ENCODE measurements at places on chromosomes 7 and 10.

- DNase-seq, result peak; percentile 0
Measured at GRCh38 chr7:47480576-47481538, 101.1 kb downstream of the TNS3 start.

DNA sequence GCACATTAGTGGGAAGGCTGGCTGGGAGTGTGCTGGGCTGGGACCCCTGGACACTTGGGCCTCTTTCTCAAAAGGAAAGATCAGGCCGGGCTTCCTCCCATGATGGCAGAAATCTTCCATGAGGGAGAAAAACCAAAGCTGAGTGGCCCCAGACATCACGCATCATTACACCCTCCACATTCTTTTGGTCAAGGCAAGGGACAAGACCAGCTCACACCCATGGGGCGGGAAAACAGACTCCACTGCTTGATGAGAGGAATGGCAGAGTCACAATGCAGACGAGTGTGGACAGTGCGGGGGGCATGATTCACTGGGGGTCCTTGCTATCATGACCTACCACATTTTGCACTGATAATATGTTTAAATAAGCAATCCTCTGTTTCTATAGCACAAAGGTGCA, 73.3 kb downstream of the CREB3L2 start:
- no peak for DNase-seq

DNA sequence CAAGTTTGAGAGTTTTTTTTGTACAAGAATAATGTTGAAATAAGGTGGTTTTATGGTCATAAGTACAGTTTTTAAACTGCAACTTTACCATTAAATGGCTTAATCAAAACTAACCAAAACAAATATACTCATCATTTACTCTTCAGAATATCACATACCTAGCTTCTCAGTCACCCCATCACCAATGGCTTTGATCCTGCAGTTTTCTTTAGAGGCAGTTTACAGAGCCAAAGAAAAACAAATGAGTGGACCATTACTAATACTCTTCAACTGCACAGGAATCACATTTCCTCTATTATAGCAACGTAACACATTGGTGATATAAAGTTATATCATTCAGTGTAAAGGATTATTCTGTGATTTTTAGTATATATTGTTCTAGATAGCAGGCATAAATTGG, 576.1 kb upstream of the LRRTM3 start:
- no peak for DNase-seq

DNA sequence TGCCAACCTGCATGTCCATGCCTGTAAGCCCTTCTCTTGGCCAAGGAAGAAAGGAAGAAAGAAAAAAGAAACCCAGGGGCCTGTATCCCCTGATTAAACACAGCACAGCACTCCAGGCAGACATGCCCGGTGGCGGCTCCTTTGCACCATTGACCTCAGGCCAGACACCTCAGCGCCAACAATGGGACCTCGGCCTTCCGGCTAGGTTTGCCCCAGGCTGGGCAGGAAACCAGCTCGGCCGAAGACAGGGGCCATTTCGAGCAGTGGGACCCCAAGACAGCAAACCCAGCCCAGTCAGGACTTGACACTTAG, 2.8 kb downstream of the HOXA10 start:
- DNase-seq, result no peak

DNA sequence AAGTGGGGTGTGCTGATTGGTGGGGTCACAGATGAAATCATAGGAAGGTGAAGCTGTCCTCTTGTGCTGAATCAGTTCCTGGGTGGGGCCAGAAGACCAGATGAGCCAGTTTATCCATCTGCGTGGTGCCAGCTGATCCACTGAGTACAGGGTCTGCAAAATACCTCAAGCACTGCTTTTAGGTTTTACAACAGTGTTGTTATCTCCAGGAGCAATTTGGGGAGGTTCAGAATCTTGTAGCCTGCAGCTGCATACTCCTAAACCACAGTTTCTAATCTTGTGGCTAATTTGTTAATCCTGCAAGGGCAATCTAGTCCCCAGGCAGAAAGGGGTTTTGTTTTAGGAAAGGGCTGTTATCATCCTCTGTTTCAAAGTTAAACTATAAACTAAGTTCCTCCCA, 17.0 kb upstream of the IFRD1 start:
- peak; percentile 72 for DNase-seq

- DNase-seq, result no peak
Measured at GRCh38 chr7:151126491-151127137, 40.3 kb downstream of the AGAP3 start.

- no peak for DNase-seq
Measured at GRCh38 chr10:119675483-119676170, 24.4 kb downstream of the BAG3 start.

GRCh38 chr7:80520199-80520598, 8.3 kb upstream of the GNAT3 start:
- no peak for DNase-seq

DNA sequence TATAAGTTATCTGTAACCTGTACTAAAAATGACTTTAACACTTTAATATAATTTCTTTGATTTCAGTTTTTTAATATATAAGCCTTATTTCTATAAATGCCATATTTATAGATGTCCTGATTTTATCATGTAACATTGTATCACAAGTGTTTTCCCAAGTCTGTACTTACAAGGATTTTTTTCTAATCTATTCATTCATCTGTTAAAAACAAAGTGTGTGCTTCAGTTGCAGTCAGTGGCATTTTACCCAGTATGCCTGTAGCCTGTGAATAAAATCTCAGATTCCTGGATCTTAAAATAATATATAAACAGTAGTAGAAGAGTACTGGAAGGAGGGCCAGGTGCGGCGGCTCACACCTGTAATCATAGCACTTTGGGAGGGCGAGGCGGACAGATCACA, 17.4 kb downstream of the PRKRIP1 start:
- no peak for DNase-seq

- DNase-seq, result no peak
Measured at GRCh38 chr7:140738280-140738679, 41.8 kb downstream of the NDUFB2 start.

- DNase-seq, result no peak
Measured at GRCh38 chr7:83984076-83984475, 210.5 kb downstream of the SEMA3A start.

GRCh38 chr7:2017481-2017891, 215.3 kb downstream of the MAD1L1 start:
- DNase-seq, result no peak

GRCh38 chr7:50497968-50498367, 47.8 kb upstream of the FIGNL1 start:
- DNase-seq, result no peak

GRCh38 chr10:96984541-96985131, 152.5 kb downstream of the LCOR start:
- DNase-seq, result no peak

DNA sequence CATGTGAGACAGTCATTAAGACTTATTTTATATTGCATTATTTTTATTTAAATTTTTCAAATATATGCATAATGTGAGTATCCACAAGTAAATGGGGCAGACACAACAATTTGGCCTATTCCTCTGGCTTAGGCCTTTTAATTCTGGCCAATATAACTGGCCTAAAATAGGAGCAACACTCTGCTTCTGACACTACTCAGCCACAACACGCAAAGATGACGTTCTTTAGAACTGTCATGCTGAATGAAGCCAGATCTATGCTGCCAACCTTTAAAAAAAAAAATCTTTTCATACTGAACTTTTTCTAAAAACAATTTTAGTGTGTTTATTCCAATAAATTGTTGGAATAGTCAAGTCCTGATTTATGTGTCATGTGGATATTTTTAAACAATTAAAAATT, 355.0 kb upstream of the BMPER start:
- no peak for DNase-seq

GRCh38 chr10:8137726-8138125, 83.2 kb downstream of the GATA3 start:
- peak; percentile 61 for DNase-seq

DNA sequence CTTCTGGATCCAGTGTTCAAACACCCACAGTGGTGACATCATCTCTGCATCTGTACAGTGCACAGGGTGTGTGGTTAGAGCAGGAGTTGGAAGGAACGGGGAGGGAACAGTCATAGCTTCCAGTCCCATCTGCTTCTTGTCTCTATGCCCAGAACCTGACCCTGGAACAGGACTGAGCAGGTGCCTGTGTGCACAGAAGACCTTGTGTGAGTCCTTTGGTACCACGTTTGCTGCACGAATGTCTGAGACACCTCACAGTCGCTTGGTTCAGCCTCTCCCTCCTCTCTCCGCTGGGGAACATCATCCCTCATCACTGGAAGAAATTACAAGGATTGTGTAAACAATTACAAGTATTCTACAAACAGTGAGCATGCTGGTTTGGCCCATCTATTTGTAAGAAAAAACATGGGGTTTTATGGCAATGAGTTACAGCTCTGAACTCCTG, 243.0 kb upstream of the KLF6 start:
- no peak for DNase-seq

- DNase-seq, result no peak
Measured at GRCh38 chr10:83153714-83154113, 985.6 kb upstream of the GHITM start.

- no peak for DNase-seq
Measured at GRCh38 chr10:43846187-43846680, 197.6 kb upstream of the ZNF32 start.

GRCh38 chr10:131747251-131747650, 153.6 kb upstream of the PPP2R2D start:
- no peak for DNase-seq

- no peak for DNase-seq
Measured at GRCh38 chr10:69360485-69361302, 56.0 kb downstream of the TACR2 start.

- DNase-seq, result no peak
Measured at GRCh38 chr7:69335331-69335730, 262.9 kb upstream of the AUTS2 start.

DNA sequence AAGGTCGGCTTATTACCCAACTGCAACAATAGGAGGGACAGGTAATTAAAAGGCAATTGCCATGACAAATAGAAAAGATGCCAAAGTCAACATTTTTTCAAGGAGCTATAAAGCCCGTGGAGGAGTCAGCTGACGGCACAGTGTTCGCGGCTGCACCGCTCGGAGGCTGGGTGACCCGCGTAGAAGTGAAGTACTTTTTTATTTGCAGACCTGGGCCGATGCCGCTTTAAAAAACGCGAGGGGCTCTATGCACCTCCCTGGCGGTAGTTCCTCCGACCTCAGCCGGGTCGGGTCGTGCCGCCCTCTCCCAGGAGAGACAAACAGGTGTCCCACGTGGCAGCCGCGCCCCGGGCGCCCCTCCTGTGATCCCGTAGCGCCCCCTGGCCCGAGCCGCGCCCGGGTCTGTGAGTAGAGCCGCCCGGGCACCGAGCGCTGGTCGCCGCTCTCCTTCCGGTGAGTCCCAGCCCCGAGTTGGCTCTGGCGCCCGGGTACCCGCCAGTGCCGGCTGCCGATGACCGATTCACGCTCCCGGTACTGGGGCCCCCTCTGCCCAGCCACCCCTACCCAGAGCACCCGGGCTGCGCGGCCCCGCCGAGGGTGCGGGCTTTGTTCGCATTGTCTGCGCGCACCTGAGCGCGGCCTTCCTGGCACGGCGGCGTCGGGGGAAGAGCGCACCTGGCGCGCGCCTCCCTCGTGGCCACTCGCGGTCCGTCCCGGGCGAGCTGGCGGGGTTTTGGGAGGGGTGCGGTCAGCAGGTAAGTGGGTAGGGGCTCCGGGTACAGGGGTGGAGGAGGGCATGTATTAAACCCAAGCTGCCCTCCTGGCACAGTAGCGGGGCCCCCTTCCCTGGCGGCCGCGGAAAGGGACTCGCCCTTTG, at the start of gene VWA2:
VWA2 (plus strand) TSS at position 138 of the 877 bp plus-strand sequence. CDS start 9,460 bp downstream, outside the sequence.
- DNase-seq, result no peak

DNA sequence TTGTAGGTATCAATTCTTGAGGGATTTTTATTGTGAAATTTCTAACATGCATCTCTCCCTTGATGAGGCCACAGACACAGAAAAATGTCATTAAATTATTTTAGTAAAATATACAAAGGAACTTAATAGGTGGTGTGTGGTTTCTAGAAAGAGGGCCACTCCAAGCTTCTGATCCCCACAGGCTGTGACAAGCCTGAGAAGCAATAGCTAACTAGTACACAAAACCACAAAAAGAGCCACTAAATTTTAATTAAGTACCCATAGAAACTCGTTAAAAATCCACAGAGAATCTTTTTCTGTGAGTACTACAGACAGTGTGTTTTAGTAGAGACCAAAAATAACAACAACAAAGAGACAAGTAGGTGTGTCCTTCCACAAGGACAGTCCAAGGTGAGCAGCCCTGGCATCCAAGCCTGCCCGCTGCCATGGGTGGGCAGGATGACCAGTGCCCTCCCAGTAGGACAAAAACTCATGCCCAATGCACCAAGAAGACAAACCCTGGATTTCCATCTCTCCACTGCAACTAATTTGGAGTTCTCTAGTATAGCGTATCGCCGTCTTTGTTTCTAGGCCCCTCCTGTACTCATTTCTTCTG, 81.0 kb downstream of the RNF216 start:
- DNase-seq, result no peak

- no peak for DNase-seq
Measured at GRCh38 chr10:1253523-1254353, 197.6 kb downstream of the WDR37 start.

- DNase-seq, result no peak
Measured at GRCh38 chr7:43647673-43648472, 65.0 kb downstream of the STK17A start.

- DNase-seq, result no peak
Measured at GRCh38 chr10:43692051-43692825, 43.6 kb upstream of the ZNF32 start.

GRCh38 chr10:112307358-112308124, 24.3 kb downstream of the TECTB start:
- DNase-seq, result peak; percentile 62

DNA sequence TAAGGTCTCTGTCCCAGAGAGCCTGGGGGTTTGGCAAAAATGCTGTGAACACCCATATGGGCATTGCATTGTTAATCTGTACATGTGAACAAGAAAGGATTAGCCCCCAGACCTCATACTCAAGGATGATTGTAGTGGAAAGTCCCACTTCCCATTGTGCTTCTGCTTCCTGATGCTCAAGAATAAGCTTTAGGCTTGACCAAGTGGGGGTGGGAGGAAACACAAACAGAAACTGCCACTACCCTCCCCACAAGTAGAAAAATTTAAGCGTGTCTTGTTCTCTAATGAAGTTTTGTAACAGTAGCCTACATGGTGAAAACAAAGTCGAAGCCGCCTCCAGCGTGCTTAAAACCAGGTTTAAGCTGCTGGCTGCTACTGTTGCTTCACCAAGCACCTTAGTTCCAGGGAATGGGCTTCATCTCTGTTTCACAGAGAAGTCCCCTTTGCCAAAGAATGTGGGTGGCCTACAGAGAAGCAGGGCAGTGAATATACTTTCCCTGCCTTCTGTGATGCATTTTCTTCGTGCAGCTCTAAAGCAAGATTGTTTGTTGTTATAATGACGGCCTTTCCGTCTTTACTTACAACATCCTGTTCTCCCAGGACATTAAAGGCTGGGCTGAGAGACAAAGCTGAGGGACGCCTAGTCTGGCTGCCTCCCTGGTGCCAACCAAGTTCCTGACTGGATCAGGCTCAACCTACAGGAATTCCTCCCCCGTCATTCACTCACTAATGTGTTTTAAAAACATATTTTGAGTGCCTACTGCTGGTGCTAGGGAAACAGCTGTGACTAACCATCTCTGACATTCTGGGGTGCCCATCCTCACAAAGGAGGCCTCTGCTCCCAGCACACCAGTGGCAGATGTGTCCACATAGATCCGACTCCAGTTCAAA, 32.1 kb upstream of the CCSER2 start:
- DNase-seq, result no peak

GRCh38 chr7:103573479-103574058, 127.6 kb upstream of the SLC26A5 start:
- peak; percentile 59 for DNase-seq
